ENCODE measurements at places on chromosomes 1 and 21.

- DNase-seq: no peak
Observed at GRCh38 chr1:38329644-38330043, 283.1 kb upstream of the POU3F1 start.

DNA sequence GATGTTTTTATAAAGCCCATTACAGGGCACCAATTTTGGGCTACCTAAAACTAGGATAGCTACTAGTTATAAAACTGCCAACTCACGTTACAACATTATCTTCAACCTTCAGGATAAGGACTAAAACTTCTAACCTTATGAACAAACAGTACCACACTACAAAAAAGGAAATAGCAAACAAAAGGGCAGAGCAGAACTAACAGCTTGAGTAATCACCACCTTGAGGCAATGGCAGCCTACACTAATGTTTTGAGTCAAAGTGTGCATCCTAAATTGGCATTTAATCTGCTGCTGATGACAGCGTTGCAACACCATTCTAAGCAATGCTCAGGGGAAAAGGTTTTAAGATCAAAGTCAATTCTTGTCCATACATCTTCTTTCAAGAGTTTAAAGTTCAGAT is 27.2 kb downstream of the PTP4A2 start:
- DNase-seq: no peak

- DNase-seq: no peak
Observed at GRCh38 chr1:91789273-91789997, 96.5 kb downstream of the TGFBR3 start.

DNA sequence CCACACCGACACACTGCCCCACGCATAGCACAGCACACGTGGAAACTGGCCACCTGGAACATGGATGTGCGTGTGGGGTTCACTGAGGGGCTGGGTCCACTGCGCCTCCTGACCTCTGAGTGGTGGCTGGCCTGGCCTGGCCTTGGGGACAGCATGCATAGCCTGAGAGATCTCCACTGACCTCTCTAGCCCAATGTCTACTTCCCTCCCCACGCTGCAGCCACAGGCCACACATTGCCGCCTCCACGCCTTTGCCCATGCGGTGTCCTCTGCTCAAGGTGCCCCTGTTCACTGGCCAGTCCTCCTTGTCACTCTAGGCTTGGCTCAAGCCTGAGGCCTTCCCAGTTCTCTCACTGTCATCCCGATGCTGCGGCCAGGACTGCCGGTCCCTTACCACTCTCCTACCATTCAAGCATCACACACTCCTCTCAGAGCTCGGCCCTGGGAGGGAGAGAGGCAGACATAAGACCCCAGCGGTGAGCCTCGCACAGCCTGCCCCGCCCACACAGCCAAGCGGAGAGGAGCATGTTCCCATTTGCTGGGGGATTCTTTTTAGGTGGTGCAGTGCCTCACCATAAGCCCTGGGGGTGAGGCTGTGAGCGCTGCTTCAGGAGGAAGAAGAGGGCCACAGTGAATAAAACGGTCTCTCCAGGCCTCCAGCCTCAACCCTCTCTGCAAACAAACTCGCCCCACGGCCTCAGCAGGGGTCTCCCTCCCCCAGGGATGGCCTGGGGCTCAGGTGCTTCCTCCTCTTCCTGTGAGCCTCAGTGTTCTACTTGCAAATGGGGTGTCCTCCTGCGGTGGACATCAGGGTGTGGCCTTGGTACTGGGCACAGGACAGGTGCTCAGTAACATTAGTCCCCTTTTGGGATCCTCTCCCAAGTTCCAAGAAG is 80.8 kb downstream of the DMRTB1 start:
- DNase-seq: no peak

GRCh38 chr1:94716965-94717364 is 103.2 kb upstream of the SLC44A3 start:
- DNase-seq: no peak

DNA sequence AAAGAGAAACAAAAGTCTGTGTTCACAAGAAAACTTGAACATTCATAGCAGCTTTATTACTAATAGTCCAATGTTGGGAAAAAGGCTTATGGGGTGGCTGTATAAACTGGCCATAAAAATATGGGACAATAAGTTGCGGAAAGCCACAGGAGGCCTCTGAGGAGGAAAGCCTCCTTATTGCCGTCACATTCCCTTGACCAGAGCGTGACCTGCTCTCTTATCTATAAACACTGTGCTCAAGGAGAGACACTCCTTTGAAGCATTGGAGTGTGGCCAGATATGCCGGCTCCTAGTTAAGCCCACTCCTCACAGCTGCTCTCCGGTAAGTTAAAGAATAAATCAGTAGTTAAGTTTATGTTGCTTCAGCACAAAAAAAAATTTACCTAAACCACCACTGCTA is 19.7 kb downstream of the OR6Y1 start:
- no peak for DNase-seq

DNA sequence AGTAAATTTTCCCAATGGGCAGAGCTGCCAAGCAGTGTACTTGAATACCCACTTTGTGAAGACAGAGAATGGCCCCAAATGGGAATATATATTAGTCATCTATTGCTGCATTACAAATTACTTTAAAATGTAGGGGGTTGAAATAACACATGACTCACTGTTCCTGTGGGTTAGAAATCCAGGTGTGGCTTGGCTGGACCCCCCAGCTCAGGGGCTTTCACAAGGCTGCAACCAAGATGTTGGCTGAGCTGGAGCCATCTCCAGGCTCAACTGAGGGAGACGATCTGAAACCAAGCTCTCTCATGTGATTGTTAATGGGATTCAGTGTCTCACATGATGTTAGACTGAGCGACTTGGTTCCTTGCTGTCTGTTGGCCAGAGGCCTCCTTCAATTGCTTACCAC is 33.4 kb upstream of the ARHGAP29 start:
- no peak for DNase-seq

DNA sequence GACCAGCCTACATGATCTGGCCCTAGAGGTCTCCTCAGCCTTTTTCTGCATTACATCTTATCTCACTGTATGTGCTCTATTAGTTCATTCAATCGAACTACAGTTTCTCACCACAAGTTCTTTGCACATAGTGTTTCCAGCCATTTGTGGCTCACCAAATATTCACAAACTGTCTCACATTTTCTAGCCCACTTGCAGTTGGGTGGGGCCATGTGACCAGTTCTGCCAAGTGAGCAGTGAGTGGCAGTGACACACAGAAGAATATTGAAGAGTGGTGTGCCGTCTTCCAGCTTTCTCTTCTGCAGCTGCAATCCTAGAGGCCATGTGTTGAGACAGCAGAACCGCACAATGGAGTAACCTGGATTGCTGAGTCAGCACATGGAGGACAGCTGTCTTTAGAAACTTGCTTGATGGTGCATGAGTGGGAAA is 103.2 kb upstream of the ZNF644 start:
- no peak for DNase-seq

- DNase-seq: no peak
Observed at GRCh38 chr1:208766832-208767231, 522.6 kb upstream of the PLXNA2 start.

- DNase-seq: no peak
Observed at GRCh38 chr1:168476588-168477385, 67.0 kb downstream of the XCL2 start.

DNA sequence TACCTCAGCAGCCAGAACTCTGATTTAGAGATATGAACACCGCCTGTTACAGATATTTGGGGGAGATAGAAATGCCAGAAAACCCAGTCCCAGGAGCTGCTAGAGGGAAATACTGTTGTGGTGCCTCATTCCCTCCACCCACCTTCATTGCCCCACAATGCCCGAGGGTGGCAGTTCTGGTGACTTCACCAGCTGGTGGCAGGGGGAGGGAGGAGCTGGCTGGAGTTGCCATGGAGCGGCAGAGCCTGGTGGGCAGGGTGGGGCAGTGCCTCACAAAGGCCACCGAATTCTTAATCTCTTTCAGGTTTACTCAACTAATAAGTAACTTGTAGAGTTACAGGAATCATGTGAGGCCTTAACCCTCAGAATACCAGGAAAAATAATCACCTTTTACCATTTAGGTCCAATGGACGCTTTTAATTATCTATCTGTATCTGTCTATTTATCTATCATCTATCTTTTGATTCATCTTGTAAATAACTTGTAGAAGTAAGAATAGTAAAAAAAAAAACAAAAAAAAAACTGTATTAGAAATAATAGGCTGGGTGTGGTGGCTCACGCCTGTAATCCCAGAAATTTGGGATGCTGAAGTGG is 11.7 kb upstream of the S100A11 start:
- DNase-seq: no peak

DNA sequence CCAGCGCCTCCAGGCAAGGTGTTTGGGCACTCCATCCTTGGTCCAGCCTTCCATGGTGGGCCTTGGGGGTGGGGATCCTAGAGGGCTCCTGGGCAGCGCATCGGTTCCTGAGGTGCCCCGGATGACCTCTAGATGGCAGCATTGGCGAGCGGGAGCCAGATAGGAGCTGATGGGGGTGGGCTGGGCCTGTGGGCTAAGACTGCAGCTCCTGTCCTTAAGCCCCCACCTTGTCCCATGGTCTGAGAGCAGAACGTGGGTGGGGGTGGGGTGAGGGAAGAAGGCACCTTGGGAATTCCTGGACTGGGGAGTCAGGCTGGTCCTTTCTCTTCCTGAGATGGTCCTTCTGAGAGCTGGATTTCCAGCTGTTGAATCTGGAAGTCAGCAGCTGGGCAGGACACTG is 93.4 kb upstream of the CSF3R start:
- peak; percentile 4 for DNase-seq

GRCh38 chr1:241964550-241965282 is 7.1 kb downstream of the BECN2 start:
- DNase-seq: no peak

- DNase-seq: no peak
Observed at GRCh38 chr1:48596046-48596445, 124.0 kb upstream of the SPATA6 start.

Data from non-pigmented ciliary epithelial cell (primary cell).